ENCODE measurements at places on chromosomes 7 and 10.
A peak's percentile ranks its signal among the peaks of the same experiment; 100 is the strongest.

DNA sequence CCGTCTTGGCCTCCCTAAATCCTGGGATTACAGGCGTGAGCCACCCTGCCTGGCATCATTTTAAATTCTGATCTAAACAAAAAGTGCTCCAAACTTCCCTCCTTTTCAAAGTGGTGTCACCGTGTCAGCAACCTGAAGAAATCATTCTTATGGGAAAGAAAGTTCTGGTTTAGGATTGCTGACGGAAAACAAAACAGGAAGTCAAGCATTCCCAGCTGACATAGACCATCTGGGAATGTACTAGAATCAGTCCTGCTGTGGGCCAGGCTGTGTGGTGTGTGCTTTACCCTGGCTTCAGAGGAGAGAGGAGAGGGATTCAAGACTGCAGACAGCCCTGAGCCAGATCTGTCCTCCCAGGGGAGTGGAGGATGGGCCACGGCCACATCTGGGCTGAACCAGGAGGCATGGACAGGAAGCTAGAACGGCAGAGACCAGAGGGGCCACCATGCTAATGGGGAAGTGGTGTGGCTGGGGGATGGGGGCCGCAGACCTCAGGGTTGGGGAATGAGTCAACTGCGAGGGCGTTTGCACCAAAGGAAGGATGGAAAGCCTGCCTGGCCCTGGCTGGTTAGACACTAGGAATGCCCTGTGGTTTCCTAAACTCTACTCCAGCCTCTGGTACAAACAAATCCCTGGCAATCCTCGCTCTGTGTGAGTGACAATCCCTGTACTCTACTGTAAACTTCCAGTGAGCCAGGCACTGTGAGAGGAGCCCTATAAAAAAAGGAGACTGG is 16.7 kb upstream of the CLIP2 start:
- DNase-seq: no peak

- no peak for DNase-seq
Measured at GRCh38 chr10:126686268-126686667, 15.8 kb upstream of the C10orf90 start.

GRCh38 chr10:30534465-30535144 is 94.9 kb downstream of the LYZL2 start:
- peak; percentile 12 for DNase-seq

GRCh38 chr7:97012365-97013133 is 7.2 kb downstream of the DLX6 start:
- DNase-seq: no peak

DNA sequence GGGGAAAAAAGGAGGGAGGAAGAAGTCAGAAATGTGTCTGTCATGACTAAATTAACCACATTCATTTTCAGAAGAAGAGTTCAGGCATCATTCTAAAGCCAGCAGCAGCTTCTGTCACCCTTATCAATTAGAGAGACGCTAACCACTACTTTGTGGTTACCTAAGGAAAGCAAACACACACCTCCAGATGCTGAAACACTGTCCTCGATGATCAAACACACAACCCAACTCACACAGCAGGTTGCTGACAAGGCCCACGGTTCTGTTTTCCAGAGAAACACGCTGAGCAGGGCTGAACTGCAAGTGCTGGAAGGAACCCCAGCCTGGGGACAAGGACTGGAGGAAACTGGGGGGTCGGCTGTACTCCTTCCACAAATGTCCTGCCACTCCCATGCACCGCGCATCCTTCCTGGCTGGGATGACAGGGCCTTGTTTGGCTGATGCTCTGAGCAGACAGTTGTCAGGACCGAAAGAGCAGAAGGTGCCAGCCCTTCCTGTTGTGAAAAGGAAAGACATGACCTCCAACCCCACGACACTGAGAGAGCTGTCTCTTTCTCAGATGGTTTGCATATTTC is 36.6 kb downstream of the PRKCQ start:
- DNase-seq: no peak

DNA sequence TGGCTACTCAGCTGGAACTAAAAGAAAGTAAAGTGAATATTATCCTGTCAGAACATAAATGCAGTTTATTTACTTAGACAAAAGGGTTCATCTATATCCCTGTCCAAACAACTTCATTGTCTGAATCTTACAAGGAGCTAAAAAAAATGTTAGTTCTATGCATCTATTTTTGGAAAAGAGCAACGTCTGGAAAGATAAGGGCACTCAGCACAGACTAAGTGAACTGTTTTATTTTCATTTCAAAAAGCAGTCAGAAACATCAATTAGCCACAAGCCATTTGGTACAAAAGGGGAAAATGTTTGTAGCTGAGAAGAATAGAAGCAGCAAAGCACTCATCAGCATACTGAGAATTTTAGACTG is 245.5 kb downstream of the FOXP2 start:
- peak; percentile 45 for DNase-seq

DNA sequence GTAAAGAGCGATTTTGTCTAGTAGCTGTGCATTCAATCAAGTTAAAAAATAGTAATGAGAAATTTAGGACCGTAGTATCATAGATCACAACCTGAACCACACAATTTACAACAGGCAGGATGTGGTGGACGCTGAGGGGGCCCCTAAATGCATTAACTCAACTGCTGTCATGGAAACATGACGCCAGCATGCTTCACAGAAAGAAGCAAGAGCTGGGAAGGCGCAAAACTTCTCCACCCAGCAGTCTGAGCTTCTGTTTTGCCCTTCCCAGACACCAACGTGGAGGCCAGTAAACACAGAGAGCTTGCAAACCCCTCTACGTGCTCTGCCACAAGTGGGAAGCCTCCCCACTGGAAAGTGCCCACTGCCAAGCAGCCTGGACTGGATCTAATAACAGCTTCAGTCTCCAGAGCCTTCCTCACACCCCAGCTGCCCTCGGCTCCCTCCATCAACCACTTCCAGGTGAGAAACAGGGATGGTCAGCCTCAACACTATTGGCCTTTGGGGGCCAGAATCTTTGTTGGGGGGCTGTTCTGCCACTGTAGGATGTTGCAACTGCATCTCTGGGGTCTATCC is 151.8 kb downstream of the SFMBT2 start:
- DNase-seq: no peak

DNA sequence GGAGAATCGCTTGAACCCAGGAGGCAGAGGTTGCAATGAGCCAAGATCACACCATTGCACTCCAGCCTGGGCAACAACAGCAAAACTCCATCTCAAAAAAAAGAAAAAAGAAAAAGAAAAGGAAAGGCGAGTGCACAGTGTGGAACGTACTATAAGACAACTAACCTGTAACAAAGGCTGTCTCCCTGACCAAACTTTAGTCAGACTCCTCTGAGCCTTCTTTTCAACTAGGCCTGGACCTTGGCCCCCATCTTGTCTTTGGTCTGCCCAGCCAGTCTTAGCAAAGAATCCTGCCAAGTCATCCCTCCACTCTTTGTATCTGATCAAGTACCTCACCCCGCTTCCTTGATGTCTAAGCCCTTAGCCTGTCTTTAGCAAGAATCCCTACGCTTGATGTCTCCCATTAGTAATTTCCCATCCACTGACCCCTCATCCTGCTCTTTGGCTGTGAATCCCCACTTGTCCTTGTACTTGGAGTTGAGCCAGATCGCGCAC is 68.9 kb upstream of the KDM7A start:
- DNase-seq: no peak

DNA sequence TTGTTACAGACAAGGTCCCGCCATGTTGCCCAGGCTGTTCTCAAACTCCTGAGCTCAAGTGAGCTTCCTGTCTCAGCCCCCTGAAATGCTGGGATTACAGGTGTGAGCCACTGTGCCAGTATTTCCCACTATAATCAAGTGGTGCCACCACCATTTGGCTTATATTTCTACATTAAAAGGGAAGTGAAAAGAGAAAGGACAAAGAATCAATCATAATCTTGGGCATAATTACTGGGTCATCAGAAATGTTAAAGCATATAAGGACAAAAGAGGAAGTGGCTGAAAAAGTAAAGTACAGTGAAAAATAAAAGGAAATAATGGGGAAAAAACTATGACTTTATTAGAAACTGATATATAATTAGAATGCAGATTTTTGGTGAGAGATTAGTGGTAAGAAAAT is 25.7 kb upstream of the ENTPD1 start:
- DNase-seq: no peak

GRCh38 chr10:75838486-75838885 is 407.1 kb downstream of the LRMDA start:
- DNase-seq: no peak

DNA sequence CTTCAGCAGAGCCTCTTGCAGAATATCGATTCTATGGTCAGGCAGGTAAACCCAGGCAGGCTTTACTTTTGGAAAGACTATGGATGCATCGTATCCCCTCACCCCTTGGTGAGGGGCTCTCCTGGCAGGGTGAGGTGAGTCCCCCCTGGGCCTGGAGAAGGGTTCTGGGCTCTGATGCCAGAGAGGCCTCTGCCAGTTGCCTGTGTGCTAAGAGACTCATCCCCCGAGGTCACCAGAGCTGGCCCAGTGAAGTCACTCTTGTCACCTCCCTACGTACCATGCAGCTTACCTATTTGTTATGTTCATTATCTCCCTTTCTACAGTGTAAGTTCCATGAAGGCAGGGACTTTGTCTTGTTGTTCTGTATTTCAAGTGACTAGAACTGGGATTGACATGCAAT is 51.3 kb downstream of the TSPAN15 start:
- DNase-seq: no peak

GRCh38 chr7:77752016-77752415 is 46.2 kb downstream of the TMEM60 start:
- DNase-seq: no peak

GRCh38 chr10:21506351-21506750 is 19.1 kb downstream of the SKIDA1 start:
- DNase-seq: no peak

DNA sequence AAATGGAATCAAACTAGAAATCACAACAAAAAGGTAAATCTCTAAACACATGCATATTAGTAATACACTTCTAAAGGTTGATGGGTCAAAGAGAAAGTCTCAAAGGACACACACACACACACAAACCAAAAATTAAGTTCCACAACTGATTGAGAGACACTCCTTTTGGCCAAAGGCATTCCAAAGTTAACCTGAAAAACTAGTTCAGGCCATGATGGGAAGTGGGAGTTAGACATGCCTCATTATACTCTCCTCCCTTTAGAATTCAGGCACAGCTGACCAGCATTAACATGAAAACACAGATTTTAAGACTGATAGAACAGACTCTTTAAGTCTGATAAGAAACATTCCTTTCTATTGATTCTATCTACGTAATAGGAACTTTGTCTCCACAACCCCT is 332.4 kb upstream of the IGFBP3 start:
- DNase-seq: no peak

DNA sequence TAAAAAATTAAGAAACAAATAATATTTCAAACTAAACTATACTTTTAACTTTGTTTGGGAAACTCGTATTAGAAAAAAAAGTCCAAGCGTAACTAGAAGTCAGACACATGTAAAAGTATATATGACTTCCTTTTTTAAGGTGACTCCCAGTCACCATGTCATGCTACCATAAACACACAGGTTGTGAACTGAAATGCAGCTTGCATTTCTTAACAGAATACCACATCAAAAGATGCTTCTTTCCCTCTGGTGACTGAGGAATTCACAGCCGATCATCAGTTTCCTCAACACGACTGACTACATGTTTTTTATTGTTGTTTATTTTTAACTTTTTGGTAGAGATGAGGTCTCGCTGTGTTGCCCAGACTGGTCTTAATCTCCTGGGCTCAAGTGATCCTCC is 445.0 kb downstream of the PARD3 start:
- no peak for DNase-seq

DNA sequence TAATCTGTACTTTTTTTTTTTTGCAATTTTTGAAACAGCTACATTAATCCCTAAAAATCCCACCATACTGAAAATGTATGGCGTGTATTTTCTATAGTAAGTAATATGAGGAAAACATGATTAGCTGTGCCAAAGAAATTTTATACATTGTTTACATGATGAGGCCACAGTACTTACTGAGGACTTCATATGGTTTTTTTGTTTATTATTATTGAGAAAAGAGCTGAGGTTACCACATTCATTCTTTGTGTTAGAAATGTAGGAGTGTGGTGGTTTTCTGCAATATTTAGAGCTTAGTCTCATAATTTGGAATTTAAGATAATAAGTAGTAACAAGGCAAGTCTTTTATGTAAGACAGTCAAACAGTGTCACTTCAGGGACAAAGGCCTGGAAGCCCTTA is 45.1 kb downstream of the SLC25A40 start:
- no peak for DNase-seq

DNA sequence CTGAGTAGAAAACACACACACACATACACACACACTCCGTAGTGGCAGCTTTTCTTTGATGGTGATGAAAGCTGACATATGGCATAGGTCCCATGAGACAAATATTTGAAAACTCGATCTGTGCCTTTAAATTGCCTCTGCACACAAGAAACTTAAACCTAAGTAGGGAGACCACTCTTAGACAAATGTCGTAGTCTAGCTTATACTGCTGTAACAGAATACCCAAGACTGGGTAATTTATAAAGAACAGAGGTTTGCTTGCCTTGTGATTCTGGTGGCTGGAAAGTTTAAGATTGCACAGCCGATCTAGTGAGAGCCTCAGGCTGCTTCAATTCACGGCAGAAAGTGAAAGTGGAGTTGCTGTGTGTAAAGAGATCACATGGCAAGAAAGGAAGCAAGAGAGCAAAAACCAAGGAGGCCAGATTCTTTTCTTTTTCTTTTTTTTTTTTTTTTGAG is 489.4 kb upstream of the SORCS1 start:
- DNase-seq: no peak

Measured in NCI-H2029 (cell line).